Stimulated activated CD4-positive, alpha-beta T cell treated with anti-CD3 and anti-CD28 coated beads, Interleukin-1b, Interleukin-23, amount 100 ng/mL, for 1 hour (primary cell): ENCODE measurements at places on chromosomes 7 and 10.

- no peak for DNase-seq
Observed at GRCh38 chr7:91233212-91233611, 31.0 kb upstream of the FZD1 start.

DNA sequence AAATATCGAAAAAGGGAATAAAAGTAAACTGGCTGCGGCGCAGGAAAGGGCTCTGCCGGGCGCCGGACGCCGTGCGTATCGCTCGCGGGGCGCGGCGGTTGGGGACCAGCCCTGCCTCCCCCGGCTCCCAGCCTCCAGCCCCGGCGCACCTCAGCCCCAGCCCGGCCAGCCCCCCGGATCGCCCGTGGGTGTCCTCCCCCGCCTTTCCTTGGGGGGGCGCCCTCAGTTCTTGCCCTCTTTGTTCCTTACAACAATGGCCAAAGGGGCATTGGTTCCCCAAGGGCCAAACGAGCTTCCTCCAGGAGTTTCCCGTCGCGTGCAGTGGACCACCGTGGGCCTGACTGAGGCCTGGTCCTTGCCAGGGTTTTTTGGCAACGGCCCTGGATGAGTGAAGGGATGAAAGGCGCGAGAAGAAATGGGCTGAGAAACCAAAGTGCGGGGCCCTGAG is 1.2 kb downstream of the MACROH2A2 start:
- no peak for DNase-seq

DNA sequence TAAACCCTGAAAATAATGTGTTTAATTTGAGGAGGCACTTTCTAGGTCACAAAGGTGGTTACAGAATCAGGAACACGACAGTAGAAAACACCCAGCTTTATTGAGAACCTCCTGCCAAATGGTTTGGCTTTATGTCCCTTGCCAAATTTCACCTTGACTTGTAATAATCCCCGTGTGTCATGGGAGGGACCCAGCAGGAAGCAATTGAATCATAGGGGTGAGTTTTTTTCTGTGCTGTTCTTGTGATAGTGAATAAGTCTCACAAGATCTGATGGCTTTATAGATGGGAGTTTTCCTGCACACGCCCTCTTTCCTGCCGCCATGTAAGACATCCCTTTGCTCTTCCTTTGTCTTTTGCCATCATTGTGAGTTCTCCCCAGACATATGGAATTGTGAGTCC is 193.8 kb upstream of the KLF6 start:
- DNase-seq, result no peak

DNA sequence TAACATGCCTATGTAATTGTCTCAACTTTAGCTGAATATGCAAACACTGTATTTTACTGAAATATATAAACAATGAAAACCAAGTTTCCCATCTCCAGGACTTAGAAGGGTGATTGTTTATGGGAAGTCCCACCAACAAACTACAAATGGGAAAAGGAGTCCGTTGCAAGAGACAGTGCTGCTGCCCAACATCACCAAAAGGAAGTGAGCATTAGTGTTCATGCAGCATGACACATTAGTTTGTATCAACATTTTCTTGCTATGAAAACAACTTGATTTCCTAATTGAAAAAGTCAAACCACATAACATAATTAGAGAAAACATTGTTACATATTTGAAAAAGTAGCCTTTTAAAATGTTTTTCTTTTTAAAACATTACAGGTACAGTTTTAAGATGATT is 138.5 kb downstream of the ZNF438 start:
- no peak for DNase-seq

GRCh38 chr7:68770649-68771048 is 827.6 kb upstream of the AUTS2 start:
- DNase-seq, result no peak

DNA sequence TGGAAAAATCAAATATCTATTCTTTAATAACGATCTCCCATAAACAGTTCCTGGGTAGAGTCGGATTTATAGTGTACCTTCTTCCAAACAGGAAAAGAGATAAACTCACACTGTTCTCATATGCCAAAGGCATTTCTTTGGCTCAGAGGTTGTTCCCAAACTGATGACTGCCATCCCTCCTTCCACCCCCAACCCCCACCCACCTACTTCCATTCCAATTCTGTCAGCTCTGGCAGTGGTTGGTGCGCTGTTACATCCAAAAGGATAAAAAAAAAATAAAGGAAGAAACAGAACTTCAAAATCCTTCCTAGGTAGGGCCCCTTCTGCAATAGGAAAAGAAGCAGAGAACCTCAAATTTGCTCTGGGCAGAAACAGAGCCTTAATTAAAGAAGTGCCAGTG is 104.7 kb downstream of the DGKI start:
- no peak for DNase-seq

DNA sequence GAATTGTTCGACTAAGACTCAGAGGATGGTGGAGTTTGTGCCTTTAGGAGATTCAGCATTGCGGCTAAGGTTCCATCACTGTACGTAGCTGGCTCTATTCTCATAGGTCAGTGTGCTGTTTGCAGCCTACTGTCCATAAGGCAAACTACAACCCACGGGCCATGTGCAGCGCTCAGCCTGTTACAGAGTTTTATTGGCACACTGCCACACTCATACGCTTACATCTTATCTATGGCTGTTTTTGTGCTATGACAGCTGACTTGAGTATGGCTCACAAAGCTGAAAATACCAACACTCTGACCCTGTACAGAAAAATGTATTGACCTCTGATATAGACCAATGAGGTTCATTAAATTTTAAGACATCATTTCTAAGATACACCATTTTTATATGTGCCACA is 114.5 kb downstream of the ARID5B start:
- no peak for DNase-seq
